ENCODE measurements at places on chromosomes 11 and 22.

- DNase-seq: no peak
Measured at GRCh38 chr11:130477586-130478203, 29.2 kb downstream of the ADAMTS15 start.

- no peak for DNase-seq
Measured at GRCh38 chr11:76803811-76804600, 20.9 kb downstream of the TSKU start.

GRCh38 chr11:67116758-67117105, 2.3 kb upstream of the KDM2A start:
- DNase-seq: no peak

- DNase-seq: no peak
Measured at GRCh38 chr11:74895340-74896116, 53.4 kb downstream of the XRRA1 start.

DNA sequence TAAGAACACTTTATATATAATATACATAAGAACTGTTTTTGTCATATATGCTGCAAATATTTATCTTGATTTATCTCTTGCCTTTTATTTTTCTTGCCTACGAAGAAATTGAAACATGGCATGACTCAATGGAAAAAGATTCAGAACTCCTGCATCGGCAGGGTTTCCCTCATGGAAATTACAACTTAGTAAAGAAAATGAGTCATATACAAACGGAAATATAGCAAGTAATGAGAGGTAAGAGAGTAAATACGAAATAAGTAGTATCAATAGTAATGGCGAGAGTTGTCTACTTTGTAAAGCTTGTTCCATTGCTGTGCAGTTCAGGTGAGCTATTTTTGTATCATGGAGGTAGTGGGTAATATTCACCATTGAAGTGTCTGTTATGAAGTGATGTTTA, 350.4 kb downstream of the DDX10 start:
- no peak for DNase-seq

GRCh38 chr11:92707173-92707619, 262.3 kb upstream of the MTNR1B start:
- DNase-seq: no peak

DNA sequence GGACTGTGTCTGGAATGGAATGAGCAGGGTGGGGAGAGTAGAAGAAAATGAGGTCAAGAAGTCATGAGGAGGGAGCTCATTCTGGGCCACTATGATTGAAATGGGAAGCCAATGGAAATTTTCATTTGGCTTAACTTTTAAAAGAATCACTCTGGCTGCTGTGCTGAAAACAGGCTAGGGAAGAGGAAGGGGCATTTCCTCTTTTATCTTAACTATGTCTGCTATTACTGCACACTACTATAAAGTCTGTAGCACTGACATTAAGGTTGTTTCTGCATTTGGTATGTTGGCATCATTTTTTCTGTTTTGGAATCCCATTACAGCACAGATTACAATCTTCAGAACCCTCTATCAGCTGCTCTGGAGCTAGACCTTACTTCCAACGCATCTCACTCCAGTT, 8.2 kb downstream of the PATL1 start:
- no peak for DNase-seq

GRCh38 chr11:129945373-129945772, 50.0 kb upstream of the NFRKB start:
- DNase-seq: no peak

Measured in neural crest cell (in vitro differentiated cells).